ENCODE measurements at places on chromosomes 1 and 21.

DNA sequence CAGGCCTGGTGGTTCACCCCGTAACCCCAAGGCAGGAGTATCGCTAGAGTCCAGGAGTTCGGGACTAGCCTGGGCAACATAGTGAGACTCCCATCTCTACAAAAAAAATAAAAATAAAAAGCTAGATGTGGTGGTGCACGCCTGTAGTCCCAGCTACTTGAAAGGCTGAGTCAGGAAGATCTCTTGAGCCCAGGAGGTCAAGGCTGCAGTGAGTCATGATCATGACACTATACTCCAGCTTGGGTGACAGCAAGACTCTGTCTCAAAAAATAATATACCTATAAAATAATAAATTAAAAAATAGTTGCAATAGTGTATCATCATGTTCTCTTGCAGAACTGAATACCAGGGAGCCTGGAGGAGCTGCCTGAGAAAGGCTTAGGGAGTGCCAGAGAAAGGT lies 19.9 kb upstream of the TMEM39B start:
- H3K4me3 ChIP-seq: no peak overlapping the region
- H3K27ac ChIP-seq: no peak overlapping the region
- H3K4me1 ChIP-seq: no peaks in the 10 kb centered on the region
- H3K36me3 ChIP-seq: peaks cover 66% of the 10 kb centered on the region
- no peak for DNase-seq

GRCh38 chr1:224432672-224433040 lies 1.9 kb downstream of the WDR26 start:
- H3K27ac ChIP-seq: peak overlapping the region; percentile 85
- H3K27me3 ChIP-seq: no peaks in the 10 kb centered on the region
- H3K4me3 ChIP-seq: peak overlapping the region; percentile 87
- no peak for DNase-seq
- no peaks in the 10 kb centered on the region for H3K36me3 ChIP-seq

DNA sequence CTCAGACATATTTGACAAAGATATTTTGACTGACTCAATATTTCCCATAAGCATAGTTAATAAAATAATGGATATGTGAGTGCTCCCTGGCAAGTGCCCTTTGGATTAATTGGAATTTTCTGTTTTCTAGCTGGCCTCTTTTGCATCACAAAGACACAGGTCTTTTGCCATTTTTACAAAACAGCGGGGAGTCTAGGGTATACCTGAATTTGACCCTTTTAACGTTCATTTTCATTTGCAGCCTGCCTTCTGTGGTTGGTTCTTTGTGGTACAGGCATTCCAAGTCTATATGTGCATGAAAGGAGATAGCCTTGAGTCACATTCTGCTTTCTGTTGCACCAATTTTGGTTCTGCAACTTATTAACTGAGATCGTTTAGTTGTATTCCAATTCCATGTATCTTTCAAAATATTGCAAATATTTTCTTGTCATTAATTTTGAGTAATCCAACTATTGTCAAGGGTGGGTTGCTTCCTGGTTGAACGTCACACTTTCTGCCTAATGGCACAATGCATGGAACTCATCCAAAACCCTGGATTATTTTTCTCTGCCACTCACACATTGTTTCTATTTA lies 171.7 kb downstream of the CRB1 start:
- no peaks in the 10 kb centered on the region for H3K4me1 ChIP-seq
- no peak for DNase-seq
- no peak overlapping the region for H3K27ac ChIP-seq

DNA sequence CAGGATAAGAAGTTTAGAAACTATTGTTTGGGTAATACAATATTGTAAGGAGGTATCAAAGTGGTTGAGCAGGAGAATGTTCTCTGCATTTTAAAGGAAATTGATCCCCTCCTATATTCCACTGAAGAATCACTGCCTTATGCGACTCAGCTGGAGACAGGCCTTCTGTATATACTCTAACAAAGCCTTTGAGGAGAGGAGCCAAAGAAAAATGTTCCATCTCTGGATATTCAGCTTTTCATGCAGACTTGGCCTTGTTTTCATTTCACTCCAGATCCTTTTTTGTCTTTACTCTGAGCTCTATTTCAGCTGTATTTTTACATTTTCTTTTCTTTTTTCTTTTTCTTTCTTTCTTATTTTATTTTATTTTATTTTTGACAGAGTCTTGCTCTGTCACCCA lies 42.1 kb upstream of the S1PR1 start:
- no peak overlapping the region for H3K4me3 ChIP-seq
- no peaks in the 10 kb centered on the region for H3K27me3 ChIP-seq
- H3K27ac ChIP-seq: no peak overlapping the region

DNA sequence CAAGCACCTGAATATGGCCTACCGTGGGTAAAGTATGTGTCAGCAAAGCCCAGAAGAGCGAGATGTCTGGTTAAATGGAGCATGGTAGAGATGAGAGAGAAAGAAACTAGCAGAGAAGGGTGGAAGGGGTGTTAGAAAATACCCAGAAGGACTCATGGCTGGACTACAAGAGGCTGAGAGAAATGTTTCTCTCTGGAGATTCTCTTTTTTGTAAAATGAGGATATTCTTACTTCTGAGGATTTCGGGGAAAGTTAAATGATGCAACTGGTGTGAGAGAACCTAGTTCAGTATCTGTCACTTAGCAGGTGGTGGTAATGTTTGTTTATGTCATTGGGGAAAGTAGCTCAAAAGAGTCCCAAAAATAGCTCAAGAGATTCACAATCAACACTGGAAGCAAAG lies 7.2 kb upstream of the EPS15 start:
- H3K4me1 ChIP-seq: no peaks in the 10 kb centered on the region
- no peaks in the 10 kb centered on the region for H3K36me3 ChIP-seq
- H3K4me3 ChIP-seq: no peak overlapping the region
- no peak overlapping the region for H3K27ac ChIP-seq

DNA sequence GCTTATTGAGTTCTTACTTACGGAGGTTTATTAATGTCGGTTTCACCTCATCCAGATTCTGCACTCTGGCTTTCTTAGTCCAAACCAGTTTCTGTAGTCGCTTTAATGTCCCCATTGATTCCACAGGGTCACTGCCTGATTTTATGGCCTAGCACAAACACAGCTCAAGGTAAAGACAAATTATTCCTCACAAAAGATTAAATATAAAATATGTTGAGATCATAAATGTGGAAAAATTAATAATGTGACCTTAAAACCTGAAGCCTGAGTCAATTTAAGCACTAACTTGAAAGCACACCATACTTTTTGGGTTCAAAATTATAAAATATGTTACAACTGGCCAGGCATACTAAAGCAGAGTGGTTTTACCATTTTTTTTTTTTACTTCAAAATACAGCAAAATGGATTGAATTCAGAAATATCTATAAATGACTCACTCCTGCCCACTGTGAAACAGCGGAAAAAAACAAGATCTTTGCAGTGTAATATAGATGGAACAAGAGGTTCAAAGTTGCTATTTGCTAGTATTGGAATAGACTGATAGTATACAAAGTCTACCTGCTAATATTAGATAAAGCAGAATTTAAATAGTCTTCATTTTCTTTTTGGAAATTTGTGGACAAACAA lies 37.6 kb upstream of the SAMSN1 start:
- DNase-seq: no peak
- H3K36me3 ChIP-seq: no peaks in the 10 kb centered on the region
- no peaks in the 10 kb centered on the region for H3K4me1 ChIP-seq
- no peak overlapping the region for H3K4me3 ChIP-seq
- H3K27me3 ChIP-seq: no peaks in the 10 kb centered on the region
- no peak overlapping the region for H3K27ac ChIP-seq

- H3K4me3 ChIP-seq: no peak overlapping the region
- H3K27ac ChIP-seq: peak overlapping the region; percentile 92
- no peak for DNase-seq
- H3K4me1 ChIP-seq: peaks cover 55% of the 10 kb centered on the region
These were observed 21.6 kb downstream of the ATP2B4 start for GRCh38 chr1:203648276-203648675.

GRCh38 chr1:164622068-164622845 lies 63.3 kb downstream of the PBX1 start:
- H3K4me1 ChIP-seq: no peaks in the 10 kb centered on the region
- H3K36me3 ChIP-seq: no peaks in the 10 kb centered on the region
- no peak overlapping the region for H3K27ac ChIP-seq
- no peaks in the 10 kb centered on the region for H3K27me3 ChIP-seq
- H3K4me3 ChIP-seq: no peak overlapping the region

GRCh38 chr1:201400212-201400851 lies 1.2 kb upstream of the LAD1 start:
- no peak overlapping the region for H3K4me3 ChIP-seq
- H3K27me3 ChIP-seq: peaks cover 30% of the 10 kb centered on the region
- no peaks in the 10 kb centered on the region for H3K36me3 ChIP-seq
- peaks cover 5% of the 10 kb centered on the region for H3K4me1 ChIP-seq

GRCh38 chr21:31318971-31319370 lies 25.1 kb downstream of the TIAM1 start:
- no peak for DNase-seq
- no peak overlapping the region for H3K27ac ChIP-seq
- H3K4me3 ChIP-seq: no peak overlapping the region
- H3K4me1 ChIP-seq: peaks cover 4% of the 10 kb centered on the region

DNA sequence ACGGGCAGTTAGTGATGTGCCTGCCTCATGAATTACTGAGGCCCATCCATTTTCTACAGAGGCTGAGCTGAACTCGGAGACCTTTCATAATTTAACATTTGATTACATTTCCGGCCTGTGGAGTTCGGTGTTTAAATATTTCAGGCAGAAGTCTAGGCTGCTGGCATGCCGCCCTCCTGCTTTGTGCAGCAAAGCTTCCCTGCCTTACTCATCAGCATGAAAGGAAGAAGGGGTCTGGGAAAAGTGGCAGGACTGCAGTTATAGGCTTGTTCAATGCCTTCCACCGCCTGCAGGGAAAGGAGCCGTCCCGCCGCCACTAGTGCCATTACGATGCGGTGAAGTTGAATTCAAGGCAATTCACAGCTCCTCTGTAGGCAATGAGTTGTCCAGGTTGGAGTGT lies 527.9 kb downstream of the NPHP4 start:
- no peaks in the 10 kb centered on the region for H3K27me3 ChIP-seq
- no peak overlapping the region for H3K27ac ChIP-seq
- no peak for DNase-seq
- H3K36me3 ChIP-seq: no peaks in the 10 kb centered on the region
- no peaks in the 10 kb centered on the region for H3K4me1 ChIP-seq
- H3K4me3 ChIP-seq: no peak overlapping the region

DNA sequence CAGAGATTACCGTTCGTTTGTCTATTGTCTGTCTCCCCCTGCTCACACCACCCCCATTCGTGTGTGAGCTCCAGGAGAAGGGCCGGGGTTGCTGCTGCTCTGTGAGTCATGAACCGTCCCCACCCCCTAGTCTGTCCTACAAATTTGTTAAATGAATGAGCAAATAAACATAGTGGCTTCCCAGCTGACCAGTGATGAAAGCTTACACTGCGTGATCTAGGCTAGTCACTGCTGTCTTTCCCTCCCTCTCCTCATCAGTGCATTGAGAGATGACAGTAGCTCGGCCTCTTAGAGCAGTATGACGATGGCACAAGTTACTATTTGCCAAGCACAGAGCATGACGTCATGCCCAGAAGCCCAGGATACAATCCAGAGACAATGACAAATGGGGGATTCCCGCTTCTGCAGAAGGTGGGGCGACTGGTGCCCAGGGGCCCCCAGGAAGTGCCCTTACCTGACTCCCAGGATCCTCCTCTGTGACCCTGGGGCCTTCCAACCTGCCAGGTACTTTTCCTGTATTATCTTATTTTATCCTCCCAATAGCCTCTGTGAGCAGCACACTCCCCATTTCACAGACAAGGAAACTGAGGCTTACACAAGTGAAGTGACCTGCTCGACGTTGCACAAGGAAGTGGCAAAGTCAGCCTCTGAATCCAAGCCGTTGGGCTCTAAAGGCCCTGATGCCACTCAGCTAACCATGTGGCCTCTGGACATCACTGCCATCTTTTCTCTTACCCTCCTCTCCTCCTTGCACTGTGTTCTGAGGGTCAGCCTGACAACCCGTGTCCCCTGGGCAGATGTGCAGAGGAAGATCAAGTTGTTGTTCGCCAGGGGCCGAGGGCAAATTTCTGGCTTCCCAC lies 8.6 kb upstream of the EPHA2 start:
- H3K27ac ChIP-seq: no peak overlapping the region
- H3K27me3 ChIP-seq: no peaks in the 10 kb centered on the region
- no peaks in the 10 kb centered on the region for H3K36me3 ChIP-seq

DNA sequence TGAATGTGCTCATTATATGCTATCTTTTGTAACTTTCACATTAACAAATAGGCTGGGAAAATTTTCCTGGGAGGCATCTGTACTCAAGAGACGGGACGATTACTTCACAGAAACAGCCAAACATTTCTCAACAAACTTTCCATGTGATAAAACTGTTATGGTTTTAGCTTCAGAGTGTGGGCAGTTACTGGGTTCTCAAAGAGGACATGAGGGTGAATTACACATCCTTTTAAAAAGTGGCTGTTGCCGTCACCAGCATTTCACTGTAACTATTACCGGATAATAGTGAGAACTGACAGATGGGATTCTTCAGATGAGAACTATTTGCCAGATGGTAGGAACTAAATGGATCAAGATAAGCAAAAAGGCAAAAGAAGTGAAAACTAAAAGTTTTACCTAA lies 109.1 kb downstream of the APP start:
- H3K27me3 ChIP-seq: no peaks in the 10 kb centered on the region
- DNase-seq: no peak
- H3K36me3 ChIP-seq: no peaks in the 10 kb centered on the region
- H3K4me1 ChIP-seq: no peaks in the 10 kb centered on the region
- no peak overlapping the region for H3K4me3 ChIP-seq

DNA sequence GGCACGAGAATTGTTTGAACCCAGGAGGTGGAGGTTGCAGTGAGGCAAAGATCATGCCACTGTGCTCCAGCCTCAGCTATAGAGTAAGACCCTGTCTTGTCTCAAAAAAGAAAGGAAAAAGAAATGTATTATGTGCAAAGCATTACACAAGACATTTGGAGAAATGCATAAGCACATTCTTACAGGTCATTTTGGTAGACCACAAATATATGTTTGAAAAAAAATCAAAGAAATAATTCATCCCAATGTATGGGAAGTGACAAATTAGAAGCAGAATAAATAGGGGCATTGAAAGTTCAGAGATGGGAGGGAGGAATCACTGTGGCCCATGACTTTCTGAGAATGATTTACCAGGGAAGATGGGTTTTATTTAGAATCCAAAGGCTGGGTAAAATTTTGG lies 283.5 kb upstream of the ADAMTS5 start:
- no peak overlapping the region for H3K4me3 ChIP-seq
- DNase-seq: no peak
- no peak overlapping the region for H3K27ac ChIP-seq

All from effector memory CD4-positive, alpha-beta T cell (primary cell).